Urothelium cell line (cell line): ENCODE measurements at places on chromosomes 3 and 15.

DNA sequence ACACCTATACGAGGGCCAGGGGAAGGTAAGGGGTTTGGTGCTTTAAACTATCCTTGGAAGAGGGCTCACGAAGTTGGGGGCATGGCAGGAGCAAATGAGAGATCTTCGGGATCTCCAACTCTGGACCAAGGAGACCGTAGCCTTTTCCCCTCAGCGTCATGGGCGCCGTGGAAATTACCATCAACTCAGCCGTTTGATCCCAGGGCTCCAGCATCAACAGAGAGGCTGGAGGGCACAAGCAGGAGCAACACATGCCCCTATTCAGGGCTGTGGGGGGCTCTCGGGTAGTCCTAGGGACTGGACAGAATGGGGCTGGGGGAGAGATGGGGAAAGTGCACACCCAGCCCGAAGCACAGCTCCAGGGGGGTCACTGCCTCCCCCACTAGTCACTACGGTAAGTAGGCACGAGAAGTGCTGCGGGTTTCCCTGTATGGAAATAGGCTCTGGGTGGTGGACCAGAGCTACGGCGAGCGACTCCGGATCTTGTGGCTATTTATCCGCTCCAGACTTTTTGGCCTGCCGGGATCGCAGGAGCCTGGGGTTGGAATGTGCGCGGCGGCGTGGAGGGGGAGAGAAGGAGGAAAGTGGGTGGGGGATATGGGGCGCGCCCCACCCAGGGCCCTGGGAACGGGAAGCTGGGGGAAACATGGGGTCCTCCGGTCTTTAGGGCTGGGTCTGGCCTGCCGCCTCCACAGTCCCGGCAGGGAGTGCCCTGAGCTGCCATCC is 539 bp upstream of the LAMB2 start:
- DNase-seq = peak; percentile 92

DNA sequence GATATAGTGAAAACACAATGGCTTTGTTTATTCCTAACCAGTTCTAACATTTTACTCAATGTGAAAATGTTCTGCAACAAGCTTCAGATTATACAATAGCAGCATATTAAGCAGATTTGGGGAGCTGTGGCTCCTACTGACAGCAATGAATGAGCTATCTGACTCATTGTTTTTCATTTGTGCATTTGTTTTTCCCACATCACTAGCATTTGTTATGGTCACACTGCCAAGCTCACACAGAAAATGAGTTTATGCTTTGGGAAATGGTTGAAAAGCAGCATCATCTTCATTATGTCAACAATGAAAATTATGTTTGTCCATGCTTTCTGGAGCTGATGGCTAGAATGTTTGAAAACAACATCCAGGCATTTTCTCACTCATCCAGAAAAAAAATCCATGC is 53.5 kb downstream of the ZPLD1 start:
- no peak for DNase-seq

DNA sequence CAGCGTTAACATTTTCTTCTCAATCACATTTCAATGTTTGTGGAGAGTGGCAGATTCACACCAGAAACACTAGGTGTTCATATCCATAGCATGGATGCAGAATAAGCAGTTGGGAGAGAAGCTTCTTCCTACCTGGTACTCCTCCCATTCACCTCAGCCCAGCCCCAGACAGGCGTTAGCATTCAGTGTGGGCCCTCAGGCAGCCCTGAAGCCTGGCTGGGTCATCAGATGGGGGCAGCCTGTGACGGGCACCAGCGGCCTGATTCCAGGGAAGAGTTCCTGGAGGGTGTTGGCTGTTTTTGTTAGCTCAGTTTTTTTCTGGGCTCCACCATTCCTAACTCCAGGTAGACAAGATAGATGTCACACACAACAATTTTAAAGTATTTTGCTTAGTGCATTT is 31.1 kb downstream of the APH1B start:
- DNase-seq = no peak

DNA sequence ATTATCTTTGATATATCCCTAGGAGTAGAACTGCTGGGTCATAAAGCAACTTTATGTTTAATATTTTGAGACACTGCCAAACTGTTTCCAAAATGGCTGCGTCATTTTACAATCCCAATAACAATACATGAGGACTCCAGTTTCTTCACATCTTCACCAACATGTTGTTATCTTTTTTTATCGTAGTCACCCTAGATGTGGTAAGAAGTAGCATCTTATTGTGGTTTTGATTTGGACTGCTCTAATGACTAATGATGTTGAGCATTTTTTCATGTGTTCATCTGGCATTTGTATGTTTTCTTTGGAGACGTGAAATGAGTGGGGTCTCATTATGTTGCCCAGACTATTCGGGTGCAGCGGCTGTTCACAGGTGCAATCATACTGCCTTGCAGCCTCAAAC is 83.8 kb downstream of the MAP4 start:
- no peak for DNase-seq

GRCh38 chr3:12454076-12454815 is 30.0 kb upstream of the TSEN2 start:
- DNase-seq = no peak

GRCh38 chr3:66010348-66010738 is 28.4 kb downstream of the MAGI1 start:
- no peak for DNase-seq

DNA sequence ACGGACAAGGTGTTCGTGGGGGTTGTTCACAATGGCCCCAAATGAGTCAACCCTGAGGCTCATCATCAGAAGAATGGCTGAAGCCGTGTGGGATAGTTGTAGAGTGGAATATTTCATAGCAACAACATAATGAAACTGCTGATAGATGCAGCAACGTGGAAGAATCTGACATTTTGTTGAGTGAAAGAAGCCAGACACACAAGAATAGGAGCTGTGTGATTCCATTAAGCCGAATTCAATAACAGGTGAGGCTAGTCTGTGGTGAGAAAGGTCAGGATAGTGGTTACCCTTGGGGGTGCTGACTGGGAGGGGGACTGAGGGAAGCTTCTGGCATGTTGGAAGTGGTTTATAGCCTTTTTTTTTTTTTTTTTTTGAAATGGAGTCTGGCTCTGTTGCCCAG is 144.0 kb downstream of the SMAD6 start:
- no peak for DNase-seq

- no peak for DNase-seq
Measured at GRCh38 chr3:186959029-186959624, 28.8 kb downstream of the ST6GAL1 start.

GRCh38 chr3:123113889-123114450 is 47.1 kb downstream of the PDIA5 start:
- no peak for DNase-seq

DNA sequence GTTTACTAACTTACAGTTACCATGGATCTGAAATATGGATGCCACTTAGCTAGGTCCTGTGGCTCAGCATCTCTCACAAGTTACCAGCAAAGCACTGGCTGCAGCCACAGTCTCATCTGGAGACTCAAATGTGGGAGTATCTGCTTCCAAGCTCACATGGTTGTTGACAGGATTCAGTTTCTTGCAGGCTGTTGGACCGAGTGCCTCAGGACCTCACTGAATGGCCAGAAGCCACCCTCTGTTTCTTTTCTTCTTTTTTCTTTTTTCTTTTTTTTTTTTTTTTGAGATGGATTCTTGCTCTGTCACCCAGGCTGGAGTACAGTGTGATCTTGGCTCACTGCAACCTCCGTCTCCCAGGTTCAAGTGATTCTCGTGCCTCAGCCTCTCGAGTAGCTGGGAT is 20.1 kb upstream of the AMOTL2 start:
- no peak for DNase-seq

GRCh38 chr3:174315225-174315624 is 543.9 kb upstream of the NAALADL2 start:
- DNase-seq = no peak

GRCh38 chr3:98039322-98040024 is 4.4 kb upstream of the GABRR3 start:
- peak; percentile 72 for DNase-seq

DNA sequence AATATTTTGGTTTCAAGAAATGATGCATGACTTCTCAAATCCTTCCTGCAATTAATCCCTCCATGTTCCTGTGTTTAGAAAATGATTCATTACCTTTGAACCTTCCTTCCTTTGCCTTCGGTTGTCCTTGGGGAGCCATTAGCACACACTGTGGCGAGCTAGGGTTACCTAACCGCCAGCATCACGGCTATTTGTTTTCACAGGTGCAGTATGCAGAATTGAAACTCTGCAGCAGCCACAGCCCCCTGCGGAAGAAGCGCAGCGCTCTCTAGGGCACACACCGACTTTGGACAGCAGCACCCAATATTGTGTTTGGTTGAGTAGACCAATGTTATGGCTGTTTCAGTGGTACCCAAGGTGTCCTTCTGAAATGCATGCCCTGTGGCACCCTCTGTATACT is 247.4 kb downstream of the MCTP2 start:
- DNase-seq = no peak

GRCh38 chr3:36366308-36366707 is 14.0 kb upstream of the STAC start:
- DNase-seq = no peak

DNA sequence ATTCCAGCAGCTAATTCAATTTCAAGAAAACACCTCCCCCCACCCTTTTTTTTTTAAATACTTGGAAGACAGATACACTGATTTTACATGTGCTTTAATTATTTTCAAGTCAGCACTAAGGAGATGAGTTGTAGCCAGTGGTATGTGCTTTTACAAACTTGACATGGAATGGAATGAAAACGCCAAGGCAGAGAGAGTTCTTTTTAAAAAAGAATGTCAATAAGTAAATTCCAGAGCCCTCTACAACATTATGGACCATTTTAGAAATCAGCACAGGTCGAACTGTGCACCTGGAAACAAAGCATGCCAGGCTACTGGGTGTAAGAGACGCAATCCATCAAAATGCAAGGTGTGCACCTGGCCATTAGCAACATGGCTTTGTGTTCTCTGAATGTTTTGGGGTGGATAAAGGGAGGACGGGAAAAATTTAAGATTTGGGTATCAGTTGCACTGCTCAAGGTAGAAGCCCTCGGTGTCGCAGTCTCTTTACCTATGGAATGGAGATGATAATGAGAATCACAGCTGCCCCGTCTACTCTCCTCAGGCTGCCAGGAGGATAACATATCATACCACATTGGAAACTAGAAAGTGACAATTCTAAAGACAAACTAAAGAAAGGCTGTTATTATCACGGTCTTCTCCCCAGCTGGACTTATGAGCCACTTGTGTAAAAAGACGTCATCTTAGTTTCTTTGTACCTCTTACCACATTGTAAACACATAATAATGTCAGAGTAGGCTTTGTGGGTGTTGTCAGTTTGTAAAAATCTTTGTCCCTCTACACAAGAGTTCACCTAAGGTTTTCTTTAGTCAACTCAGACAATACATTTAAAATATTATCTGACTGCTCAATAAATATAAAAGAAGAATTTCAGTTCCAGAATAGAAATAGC is 107.4 kb upstream of the PRICKLE2 start:
- no peak for DNase-seq

- DNase-seq = no peak
Measured at GRCh38 chr3:1583044-1583443, 490.2 kb downstream of the CNTN6 start.

- no peak for DNase-seq
Measured at GRCh38 chr15:48828906-48829305, 18.0 kb upstream of the CEP152 start.

- peak; percentile 63 for DNase-seq
Measured at GRCh38 chr3:120145542-120146285, 51.5 kb upstream of the GSK3B start.

- no peak for DNase-seq
Measured at GRCh38 chr3:46368569-46368968, 2.2 kb upstream of the CCR5 start.

DNA sequence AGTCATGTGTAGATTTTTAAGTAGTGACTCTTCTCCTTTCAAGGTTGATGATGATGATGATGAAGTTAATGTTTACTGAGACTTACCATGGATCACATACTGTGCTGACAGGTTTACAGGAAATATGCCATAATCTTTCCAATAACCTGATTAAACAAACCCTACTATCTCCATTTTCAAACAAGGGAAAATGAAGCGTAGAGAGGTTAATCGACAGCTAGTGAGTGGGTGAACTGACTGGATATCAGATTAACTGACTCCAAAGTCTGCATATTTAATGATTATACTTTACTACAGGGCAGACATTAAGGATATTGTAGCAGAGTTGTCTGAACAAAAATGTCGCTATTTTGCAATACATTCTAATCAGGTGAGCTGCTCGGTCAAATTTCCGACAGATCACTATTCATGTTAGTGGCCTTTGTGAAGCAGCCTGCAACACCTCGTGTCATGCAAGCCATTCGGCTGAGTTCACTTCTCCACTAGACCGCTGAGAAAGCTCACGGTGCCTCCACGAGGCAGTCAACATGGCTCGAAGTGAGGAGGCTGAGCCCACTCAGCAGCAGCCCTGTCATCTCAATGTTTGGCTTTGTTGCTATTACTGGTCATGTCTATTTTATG is 264.2 kb downstream of the NFKBIZ start:
- DNase-seq = no peak

GRCh38 chr3:196073255-196073753 is 8.6 kb downstream of the TFRC start:
- peak; percentile 58 for DNase-seq

- DNase-seq = no peak
Measured at GRCh38 chr3:61060411-61060861, 190.8 kb downstream of the FHIT start.
